ENCODE measurements at places on chromosomes 1 and 21. TPM values are rescaled to one million over a fixed set of nuclear protein-coding genes. Genes with fewer than 3 reads are reported as not detected.
A peak's percentile ranks its signal among the peaks of the same experiment; 100 is the strongest.

DNA sequence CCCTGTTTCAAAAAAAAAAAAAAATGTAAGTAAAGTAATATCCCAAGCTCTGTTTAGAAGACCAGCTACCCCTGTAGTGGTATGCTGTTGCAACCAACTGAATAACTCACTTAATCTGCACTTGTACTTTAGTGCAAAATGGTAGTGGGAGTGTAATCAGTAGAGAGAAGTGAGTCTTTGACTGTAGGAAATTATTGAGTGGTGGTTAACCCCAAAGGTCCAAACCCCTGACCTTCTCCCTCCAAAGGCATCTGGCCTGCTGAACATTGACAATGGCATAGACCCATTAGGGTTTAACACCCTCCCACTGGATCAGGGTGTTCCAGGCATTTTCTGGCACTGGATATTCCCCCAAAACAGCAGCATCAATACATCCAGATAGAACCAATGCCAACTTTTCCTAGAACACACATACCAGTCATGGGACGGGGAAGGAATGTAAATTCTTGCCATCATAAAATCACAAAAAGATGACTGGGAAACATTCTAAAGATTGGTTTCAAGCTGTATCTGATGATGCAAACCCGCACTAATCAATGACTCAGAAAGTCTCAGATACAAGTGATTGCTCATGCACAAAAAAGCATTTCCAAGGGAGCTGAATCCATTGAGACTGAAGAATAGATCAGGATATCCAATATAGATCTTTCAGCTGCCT, 110.3 kb downstream of the MRPL39 start:
- no peaks in the 10 kb centered on the region for H3K36me3 ChIP-seq
- no peaks in the 10 kb centered on the region for H3K4me1 ChIP-seq
- H3K4me3 ChIP-seq, result no peak overlapping the region
- DNase-seq, result no peak
- H3K27ac ChIP-seq, result no peak overlapping the region

- no peak overlapping the region for H3K27ac ChIP-seq
- no peak for DNase-seq
- peaks cover 14% of the 10 kb centered on the region for H3K4me1 ChIP-seq
- H3K4me3 ChIP-seq, result no peak overlapping the region
- no peaks in the 10 kb centered on the region for H3K36me3 ChIP-seq
Measured at GRCh38 chr1:97630948-97631347, 289.9 kb downstream of the DPYD start.

DNA sequence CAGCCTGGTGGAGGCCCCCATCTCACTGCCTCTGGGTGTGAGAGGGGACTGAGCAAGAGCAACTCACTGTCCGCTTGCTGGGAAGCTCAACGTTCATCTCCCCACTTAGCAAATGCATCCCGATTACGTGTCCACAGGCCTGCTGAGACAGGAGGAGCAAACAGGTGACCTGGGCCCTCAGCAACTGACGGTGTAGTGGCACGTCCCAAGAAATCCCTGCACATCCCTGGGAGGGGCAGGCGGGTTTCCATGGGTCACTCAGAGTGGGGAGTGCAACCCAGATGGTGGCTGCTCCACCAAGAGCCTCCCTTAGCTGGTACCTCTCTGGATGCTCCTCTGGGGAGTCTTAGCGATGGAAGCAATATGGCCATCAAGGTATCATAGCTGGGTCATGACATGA, 229.4 kb downstream of the DYRK1A start:
- H3K27ac ChIP-seq, result no peak overlapping the region
- no peak for DNase-seq
- no peak overlapping the region for H3K4me3 ChIP-seq
- no peaks in the 10 kb centered on the region for H3K27me3 ChIP-seq
- H3K4me1 ChIP-seq, result no peaks in the 10 kb centered on the region

GRCh38 chr21:46227811-46228344, 696 bp downstream of the LSS start:
- no peaks in the 10 kb centered on the region for H3K36me3 ChIP-seq
- H3K4me3 ChIP-seq, result peak overlapping the region; percentile 98
- no peaks in the 10 kb centered on the region for H3K27me3 ChIP-seq
- H3K4me1 ChIP-seq, result peaks cover 31% of the 10 kb centered on the region

DNA sequence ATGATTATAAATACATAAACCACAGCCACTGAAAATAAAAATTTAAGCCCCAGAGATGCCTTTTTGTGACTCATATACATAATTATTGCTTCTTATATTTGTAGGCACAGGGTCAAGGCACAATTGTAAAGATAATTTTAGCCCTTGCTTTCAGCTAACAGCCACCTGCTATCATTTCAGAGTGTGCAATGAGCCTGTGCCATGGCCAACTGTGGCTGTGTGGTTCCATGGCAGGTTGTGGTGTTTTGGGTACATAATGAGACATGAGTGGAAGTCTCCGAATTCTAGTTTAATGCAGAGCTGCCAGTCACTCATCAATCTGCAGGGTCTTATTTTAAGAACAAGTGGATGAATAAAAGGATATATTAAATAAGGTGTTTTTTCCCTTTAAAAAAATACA, 346.9 kb upstream of the SNX7 start:
- peaks cover 26% of the 10 kb centered on the region for H3K4me1 ChIP-seq
- H3K4me3 ChIP-seq, result no peak overlapping the region
- H3K27me3 ChIP-seq, result no peaks in the 10 kb centered on the region
- H3K27ac ChIP-seq, result no peak overlapping the region

GRCh38 chr1:152109998-152110294, 5.3 kb downstream of the TCHH start:
- H3K36me3 ChIP-seq, result no peaks in the 10 kb centered on the region
- H3K4me3 ChIP-seq, result peak overlapping the region; percentile 77
- peaks cover 38% of the 10 kb centered on the region for H3K4me1 ChIP-seq
- peaks cover 4% of the 10 kb centered on the region for H3K27me3 ChIP-seq
- DNase-seq, result no peak

GRCh38 chr1:63935143-63935542, 161.3 kb downstream of the ROR1 start:
- no peaks in the 10 kb centered on the region for H3K36me3 ChIP-seq
- H3K4me1 ChIP-seq, result no peaks in the 10 kb centered on the region
- H3K27me3 ChIP-seq, result no peaks in the 10 kb centered on the region
- no peak overlapping the region for H3K4me3 ChIP-seq

DNA sequence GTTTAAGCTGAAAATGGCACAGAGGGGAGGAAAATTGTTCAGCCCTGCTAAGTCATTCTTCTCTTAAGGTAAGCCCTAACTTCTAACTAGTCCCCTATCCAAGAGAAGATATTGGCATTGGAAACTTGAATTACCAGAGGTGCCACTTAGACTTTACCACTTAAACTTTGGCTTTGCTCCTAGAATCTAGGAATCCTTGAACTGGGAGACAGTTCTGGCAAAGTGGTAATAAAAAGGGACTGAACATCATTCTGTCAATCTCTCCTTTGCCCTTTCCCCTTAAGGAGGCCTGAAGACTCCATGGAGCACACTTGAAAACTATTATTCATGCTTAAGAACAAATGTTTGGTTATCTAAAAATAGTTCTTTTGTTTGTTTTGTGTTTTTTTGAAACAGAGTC, 8.4 kb downstream of the ATP1A4 start:
- no peak overlapping the region for H3K4me3 ChIP-seq
- peaks cover 34% of the 10 kb centered on the region for H3K4me1 ChIP-seq

GRCh38 chr1:24203404-24203803, 16.3 kb upstream of the IFNLR1 start:
- H3K4me1 ChIP-seq, result no peaks in the 10 kb centered on the region
- no peak for DNase-seq
- no peak overlapping the region for H3K27ac ChIP-seq
- H3K27me3 ChIP-seq, result no peaks in the 10 kb centered on the region
- no peaks in the 10 kb centered on the region for H3K36me3 ChIP-seq
- H3K4me3 ChIP-seq, result no peak overlapping the region

- no peak overlapping the region for H3K27ac ChIP-seq
- H3K4me1 ChIP-seq, result no peaks in the 10 kb centered on the region
- no peak overlapping the region for H3K4me3 ChIP-seq
- no peak for DNase-seq
Measured at GRCh38 chr1:230048322-230048721, 18.7 kb upstream of the GALNT2 start.

- no peak overlapping the region for H3K4me3 ChIP-seq
- no peaks in the 10 kb centered on the region for H3K27me3 ChIP-seq
- H3K27ac ChIP-seq, result no peak overlapping the region
- no peak for DNase-seq
- no peaks in the 10 kb centered on the region for H3K36me3 ChIP-seq
- H3K4me1 ChIP-seq, result peaks cover 16% of the 10 kb centered on the region
Measured at GRCh38 chr1:89203166-89203565, 4.4 kb upstream of the GBP4 start.

GRCh38 chr1:225747566-225747965, 30.1 kb upstream of the SRP9 start:
- H3K4me1 ChIP-seq, result no peaks in the 10 kb centered on the region
- DNase-seq, result no peak
- H3K4me3 ChIP-seq, result no peak overlapping the region
- H3K27me3 ChIP-seq, result no peaks in the 10 kb centered on the region
- no peaks in the 10 kb centered on the region for H3K36me3 ChIP-seq

DNA sequence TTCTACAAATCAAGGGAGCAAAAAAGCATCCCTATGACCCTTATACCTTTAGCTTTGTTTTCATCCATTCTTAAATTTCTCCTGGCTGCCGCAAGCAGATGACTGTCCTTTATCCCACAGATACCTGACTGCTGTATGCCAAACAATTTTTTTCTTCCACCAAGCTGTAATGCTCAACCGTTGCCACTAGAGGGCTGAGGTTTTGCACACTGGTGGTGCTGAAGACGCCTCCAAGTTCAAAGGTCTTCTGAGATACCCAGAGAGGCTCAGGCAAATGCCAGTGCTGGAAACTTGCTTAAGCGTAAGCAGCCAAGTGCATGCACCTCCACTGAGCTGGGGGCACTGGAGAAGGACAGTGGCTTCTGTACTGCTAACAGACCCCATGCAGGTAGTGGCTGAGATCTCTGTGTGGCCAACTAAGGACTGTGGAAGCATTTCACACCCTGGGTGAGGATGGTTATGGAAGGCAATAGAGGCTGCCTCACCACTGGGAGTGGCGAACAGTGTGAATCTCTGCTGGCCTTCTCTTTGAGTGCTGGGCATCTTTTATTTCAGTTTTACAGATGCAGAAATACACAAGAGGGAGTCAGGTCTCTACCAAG, 28.5 kb downstream of the CNIH3 start:
- no peaks in the 10 kb centered on the region for H3K36me3 ChIP-seq
- H3K27ac ChIP-seq, result no peak overlapping the region

DNA sequence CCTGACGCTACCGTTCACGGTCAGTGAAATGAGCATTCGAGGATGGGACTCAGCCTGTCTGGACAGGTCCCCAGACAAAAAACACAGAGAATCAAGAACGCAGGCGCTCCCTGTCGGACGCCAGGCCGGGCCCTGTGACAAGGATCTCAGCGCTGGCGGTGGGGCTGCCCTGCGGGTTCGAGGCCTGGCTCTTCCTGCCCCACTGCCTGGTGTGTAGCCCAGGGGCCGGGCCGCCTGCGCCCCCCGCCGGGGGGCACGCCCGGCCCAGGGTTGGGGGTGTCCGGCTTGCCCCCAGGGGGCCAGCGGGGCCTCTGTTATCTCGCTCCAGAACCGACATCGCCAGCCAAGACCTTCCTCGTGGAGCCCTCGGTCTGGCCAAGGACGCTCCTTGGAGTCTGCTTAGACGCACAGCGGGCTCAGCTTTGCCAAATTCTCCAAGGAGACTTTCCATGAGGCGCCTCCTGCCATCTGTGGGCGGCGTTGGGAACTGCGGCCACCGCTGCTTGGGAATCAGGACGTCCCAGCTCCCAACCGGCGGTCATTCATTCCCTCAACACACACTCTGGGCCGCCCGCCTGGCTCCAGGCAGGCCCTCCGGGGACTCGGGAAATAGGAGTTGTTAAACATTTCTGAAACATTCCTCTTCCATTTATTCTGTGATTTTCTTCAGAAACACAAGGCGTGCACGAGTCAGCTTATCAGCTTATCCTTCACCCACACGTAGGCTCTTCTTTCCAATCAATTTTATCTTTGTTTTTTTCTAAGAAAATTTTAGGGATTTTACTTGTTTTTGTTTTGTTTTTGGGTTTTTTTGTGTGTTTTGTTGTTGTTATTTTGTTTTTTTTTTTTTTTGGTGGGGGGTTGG, 11.3 kb upstream of the RIPK4 start:
- H3K27ac ChIP-seq, result peak overlapping the region; percentile 80
- H3K4me3 ChIP-seq, result peak overlapping the region; percentile 60
- DNase-seq, result peak; percentile 69

- H3K27ac ChIP-seq, result no peak overlapping the region
- no peak overlapping the region for H3K4me3 ChIP-seq
Measured at GRCh38 chr1:1054971-1055370, 19.1 kb downstream of the RNF223 start.

GRCh38 chr1:219573960-219574359, 38.9 kb downstream of the ZC3H11B start:
- H3K27me3 ChIP-seq, result no peaks in the 10 kb centered on the region
- no peaks in the 10 kb centered on the region for H3K4me1 ChIP-seq
- H3K27ac ChIP-seq, result no peak overlapping the region

GRCh38 chr1:43537423-43538142, 6.9 kb downstream of the PTPRF start:
- no peak overlapping the region for H3K27ac ChIP-seq
- H3K27me3 ChIP-seq, result no peaks in the 10 kb centered on the region
- DNase-seq, result no peak
- H3K4me3 ChIP-seq, result no peak overlapping the region
- H3K4me1 ChIP-seq, result peaks cover 38% of the 10 kb centered on the region

- H3K4me1 ChIP-seq, result peaks cover 6% of the 10 kb centered on the region
- no peak for DNase-seq
- H3K36me3 ChIP-seq, result no peaks in the 10 kb centered on the region
- no peak overlapping the region for H3K4me3 ChIP-seq
Measured at GRCh38 chr21:27802816-27803475, 836.1 kb upstream of the ADAMTS5 start.

Gene ERICH3
- not detected for total RNA-seq

Gene PCBP3
- 28.4 TPM for total RNA-seq

Gene ITLN2
- total RNA-seq, result 3.0 TPM

Gene OTUD7B
- 30.6 TPM for total RNA-seq

Gene ACKR1
- total RNA-seq, result 177 TPM

Gene PDE4B
- 29.0 TPM for total RNA-seq

Gene ACTL8
- total RNA-seq, result not detected

Measured in thoracic aorta (tissue), 2 donors.